ENCODE measurements at places on chromosomes 11 and 22.

GRCh38 chr11:20013346-20014066 lies 146.8 kb downstream of the DBX1 start:
- DNase-seq = no peak

GRCh38 chr11:86637988-86638387 lies 34.4 kb downstream of the ME3 start:
- DNase-seq = no peak

- DNase-seq = no peak
Measured at GRCh38 chr11:125871391-125872137, 15.9 kb upstream of the HYLS1 start.

DNA sequence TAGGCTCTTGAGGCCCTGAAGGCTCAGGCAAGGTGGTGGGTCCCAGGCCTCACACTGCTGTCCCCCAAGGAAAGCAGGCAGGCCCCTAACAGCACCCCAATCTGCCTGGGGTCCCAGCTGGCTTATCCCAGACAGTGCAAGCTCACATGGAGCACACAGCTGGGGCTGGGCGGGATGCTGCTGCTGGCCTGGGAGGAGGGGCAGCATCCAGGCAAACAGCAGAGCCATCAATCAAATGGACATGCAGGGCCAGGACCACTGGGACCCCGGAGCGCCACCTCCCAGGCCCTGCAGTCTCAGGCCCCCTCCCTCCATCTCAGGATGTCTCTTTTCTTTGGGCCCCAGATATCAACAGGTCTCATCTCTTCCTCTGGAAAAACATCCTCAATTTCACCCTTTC lies 140.3 kb downstream of the BRD1 start:
- no peak for DNase-seq

DNA sequence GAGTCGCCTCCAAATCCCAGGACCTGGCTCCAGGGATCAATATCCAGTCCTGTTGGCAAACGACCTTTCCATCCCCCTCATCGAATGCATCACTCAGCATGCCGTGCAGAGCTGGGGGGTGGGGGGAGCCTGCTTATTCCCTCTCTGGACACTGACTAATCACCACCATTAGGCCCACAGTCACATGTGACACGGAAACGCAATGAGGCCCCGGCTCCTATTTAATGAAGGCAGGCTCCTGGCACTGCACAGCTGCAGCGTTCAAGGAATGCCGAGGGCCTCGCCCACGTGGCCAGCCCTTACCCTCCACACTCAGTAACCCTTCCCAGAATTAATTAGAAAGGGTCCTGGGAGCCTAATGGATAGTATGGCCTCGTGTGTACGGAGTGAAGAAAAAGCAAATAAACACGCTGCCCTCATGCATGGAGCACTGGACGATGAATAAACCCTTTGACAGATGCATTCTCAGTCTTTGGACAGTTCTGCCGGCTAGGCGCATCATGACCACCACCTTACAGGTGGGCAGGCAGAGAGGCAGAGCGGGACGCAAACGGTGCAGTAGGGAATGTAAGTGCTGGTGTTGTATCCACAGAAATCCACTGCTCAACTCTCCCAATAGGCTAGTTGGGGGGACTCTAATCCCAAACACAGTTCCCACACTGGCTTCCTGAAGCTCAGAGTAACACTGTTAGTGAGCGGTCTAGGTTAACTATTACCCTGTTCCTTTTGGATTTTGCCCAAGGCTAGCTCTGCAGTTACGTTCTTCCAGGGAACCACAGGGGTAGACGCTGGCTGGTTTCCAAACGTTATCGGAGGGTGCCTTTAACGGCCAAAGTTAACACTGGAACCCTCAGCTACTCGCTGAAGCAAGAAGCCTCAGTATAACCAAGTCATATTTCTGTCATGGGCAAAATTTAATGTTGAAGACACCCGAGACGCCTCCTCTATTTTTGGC lies 490.1 kb downstream of the OPCML start:
- DNase-seq = no peak

- peak; percentile 60 for DNase-seq
Measured at GRCh38 chr11:293852-294661, 5.1 kb downstream of the PGGHG start.

DNA sequence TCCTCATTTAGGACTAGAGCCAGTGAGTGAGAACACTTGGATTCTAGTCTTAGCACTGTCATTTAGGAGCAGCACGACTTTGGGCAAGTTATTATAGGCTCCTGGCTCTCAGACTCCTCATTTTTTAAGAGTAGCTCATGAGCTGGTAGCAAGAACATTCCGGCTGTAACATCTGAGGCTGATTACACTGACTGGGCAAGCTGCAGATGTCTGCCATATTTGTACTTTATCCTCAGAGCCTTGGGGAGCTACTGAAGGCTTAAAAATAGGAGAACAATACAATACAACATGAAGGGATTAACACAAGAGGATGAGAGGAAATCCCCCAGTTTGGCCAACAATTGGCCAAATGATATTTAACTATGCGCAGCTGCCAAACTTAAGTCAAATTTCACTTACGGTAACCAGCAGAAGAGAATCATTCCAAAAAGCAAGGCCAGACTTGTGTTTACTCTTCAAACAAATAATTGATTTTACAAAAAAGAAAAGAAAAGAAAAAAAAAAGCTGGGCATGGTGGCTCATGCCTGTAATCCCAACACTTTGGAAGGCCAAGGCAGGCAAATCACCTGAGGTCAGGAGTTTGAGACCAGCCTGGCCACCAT lies 113.1 kb upstream of the ARHGAP42 start:
- DNase-seq = no peak

DNA sequence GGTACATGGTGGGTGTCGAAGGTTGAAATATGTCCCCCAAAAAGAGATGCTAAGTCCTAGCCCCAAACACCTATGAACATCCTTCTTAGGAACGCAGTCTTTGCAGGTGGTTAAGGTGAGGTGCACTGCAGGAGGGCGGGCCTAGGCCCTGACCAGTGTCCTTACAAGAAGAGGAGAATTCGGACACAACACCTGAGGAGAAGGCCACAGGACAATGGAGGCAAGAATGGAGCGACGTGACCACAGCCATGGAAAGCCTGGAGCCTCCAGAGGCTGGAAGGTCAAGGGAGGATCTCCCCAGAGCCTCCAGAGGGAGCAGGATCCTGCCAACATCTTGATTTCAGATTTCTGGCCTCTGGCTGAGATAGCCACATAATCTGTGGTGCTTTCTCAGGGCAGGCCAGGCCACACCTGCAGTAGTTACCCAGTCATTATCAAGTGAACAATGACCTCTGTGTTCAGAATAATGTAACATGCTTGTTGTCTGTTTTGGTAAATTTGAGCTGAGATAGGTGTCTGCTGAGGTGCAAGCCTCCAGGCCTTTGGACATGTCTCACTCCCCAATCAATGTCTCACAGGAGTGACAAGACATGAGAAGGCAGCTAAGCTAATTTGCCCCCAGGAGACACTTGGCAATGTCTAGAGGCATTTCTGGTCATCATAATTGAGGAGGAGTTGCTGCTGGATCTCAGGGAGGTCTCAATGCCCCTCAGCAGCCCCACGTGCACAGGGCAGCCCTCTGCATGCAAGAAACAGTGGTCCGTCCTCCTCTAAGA lies 498.9 kb downstream of the BRD1 start:
- DNase-seq = peak; percentile 36

Data from upper lobe of right lung (tissue), 1 donor.